ENCODE measurements at places on chromosomes 11 and 22.
A peak's percentile ranks its signal among the peaks of the same experiment; 100 is the strongest.

DNA sequence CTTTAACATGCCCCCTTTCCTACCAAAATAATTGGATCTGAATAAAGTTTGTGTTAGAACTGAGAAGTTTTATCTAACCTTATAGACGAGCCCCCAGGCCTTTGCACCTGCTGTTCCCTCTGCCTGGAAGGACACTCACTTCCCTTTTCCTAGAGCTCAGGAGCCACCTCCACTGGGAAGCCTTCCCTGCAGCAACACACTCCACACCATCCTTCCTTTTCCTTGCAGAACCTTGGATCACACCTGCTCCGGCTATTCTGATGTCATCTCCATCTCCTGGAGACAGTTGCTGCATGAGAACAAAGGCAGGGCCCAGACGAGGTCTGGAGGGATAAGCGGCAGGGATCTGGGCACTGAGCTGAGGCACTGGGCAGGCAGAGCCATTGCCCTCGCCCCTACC, 22.6 kb upstream of the MYOD1 start:
- DNase-seq: no peak

- DNase-seq: no peak
These were observed 16.9 kb upstream of the SLCO2B1 start for GRCh38 chr11:75133976-75134375.

GRCh38 chr22:30880181-30880601, 88.4 kb downstream of the MORC2 start:
- DNase-seq: no peak

DNA sequence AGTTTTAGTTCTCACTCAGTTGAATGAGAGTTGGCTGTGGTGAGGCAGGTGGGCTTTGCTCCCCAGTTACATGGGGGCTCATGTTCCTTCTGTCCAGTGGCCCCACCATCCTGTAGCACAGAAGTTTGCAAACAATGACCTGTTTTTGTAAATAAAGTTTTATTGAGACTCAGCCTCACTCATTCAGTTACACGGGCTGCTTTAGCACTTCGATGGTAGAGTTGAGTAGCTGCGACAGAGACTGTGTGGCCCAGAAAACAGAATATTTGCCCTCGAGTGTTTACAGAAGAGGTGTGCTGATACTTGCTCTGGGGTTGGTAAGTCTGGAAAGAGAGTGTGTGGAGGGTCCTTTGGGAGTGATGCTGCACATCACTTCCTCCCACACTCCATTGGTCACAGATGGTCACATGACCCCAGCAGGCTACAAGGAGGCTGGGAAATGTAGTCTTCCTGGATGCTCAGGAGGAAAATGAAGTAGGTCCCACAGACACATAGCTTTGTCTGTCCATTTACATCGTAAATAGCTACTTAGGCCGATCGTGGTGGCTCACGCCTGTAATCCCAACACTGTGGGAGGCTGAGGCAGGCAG, 34.6 kb downstream of the IFT27 start:
- peak; percentile 37 for DNase-seq

DNA sequence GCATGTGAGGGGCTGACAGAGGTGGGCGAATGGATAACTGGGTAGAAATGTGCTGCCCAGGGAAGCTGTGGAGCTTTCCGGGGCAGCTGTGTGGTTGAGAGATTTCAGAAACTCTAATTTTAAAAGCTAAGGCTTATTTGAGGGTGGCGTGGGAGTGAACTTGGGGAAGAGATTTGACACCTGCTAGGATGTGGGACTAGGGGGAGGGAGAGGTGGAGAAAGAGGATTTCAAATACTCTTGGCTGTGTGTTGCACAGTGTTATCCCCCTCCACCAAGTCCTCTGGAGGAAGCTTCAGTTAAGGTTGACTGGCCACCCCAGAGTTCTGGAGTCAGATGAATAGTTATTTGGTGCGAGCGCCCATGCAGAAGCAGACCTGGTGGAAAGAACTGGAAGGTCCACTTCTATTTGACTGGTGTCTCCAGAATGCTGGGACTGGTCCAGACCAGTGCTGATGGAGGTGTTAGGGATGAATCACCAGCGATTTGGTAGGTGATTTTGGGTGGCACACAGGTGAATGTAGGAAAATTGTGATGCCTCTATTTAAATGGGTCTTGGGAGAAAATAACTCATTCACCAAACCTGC, 72.8 kb upstream of the ALX4 start:
- no peak for DNase-seq

GRCh38 chr22:37659066-37659896, 758 bp downstream of the PDXP start:
- no peak for DNase-seq

GRCh38 chr11:35943713-35944502, at the start of gene LDLRAD3:
Gene LDLRAD3, plus strand, starts transcription at chr11:35944062. Its CDS starts 37 bp downstream, at chr11:35944099.
- no peak for DNase-seq

DNA sequence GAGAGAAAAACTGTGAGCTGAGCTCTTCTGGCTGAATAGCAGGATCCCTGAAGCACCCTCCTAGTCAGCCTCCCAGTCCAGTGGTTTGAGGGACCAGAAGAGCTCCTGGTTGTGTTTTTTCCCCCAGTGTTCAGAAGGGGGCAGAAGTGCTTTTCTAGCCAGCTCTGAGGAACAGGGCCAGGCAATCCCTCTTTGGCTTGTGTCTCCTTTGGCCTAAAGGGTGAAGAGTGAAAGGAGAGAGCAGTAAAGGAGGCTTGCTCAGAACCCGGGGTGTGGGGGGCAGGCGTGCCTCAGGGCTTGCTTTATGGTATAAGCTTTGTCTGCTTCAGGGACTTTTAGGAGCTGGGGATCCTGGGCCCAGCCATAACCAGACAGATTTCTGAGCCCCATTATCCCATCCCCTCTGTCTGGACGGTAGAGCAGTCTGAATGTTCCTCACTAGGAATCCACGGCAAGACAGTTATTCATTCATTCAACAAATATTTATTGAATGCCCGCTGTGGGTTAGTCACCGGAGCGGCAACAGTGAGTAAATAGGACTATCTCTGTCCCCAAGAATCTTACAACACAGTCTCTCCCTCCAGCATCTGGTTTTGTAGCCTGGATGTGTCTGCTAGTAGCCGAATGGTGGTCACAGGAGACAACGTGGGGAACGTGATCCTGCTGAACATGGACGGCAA, 14.5 kb downstream of the ACP2 start:
- peak; percentile 44 for DNase-seq

- DNase-seq: no peak
These were observed 3.7 kb downstream of the SERPIND1 start for GRCh38 chr22:20777420-20778177.

GRCh38 chr11:72300268-72300667, 56.3 kb upstream of the PHOX2A start:
- DNase-seq: no peak

DNA sequence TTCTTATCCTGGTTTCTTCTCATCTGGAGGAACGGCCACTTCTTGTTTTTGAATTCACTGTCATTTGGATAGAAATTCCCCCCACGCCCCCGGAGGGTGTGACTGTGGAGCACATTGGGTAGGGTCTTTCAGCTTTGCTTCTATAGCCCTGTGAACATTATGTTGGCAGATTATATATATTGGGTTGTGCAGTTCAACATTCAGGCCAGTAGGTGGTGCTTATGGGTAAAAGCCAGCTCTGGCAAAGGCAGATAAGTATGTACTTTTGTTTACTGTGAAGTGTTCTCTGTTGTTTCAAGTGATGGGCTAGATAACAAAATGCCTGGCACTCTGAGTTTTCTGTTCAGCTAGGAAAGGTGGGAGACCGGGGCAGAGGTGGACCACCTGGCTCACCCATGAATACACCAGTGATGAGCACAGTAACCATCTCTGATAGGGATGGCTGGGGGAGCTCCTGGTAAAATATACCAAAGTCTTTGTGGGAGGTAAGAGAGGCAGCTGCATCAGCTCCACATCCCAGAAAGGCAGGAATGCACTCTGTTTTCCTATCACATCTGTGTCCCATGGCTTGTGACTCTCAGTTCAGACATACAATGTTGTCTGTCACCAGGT, 1348.2 kb upstream of the RAG2 start:
- peak; percentile 24 for DNase-seq

- no peak for DNase-seq
These were observed 18.4 kb downstream of the MUC6 start for GRCh38 chr11:1018091-1018490.

DNA sequence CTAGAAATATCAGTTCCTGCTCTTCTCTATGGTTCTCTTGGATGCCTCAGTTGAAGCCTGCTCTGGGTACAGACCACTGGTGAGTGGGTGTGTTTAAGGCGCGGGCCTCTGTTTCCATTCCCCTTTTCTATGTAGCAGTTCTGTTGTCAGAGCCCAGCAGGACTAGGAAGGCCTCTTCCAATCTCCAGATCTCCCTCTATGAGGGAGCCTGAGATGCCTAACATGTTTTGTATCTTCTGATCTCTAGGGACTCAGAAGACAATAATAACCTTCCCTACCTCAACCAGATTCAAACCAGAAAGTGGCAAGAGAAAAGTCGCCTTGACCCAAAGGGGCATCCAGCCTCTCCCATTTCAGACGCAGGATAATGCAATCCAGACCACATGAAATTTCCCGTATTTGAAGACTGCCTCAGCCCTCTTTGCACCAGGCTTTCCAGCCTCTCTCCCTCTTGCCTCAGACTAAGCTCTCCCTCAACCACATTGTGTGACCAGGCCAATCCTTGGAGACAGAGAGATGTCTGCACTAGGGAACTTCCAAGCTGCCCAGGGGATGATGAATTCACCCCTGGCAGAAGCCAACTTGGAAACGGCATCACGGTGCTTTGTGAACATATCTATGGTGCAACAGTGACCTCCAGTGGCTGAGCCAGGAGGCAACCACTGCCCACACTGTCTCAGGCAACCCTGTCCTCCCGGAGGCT, 150.1 kb upstream of the UBASH3B start:
- peak; percentile 24 for DNase-seq

DNA sequence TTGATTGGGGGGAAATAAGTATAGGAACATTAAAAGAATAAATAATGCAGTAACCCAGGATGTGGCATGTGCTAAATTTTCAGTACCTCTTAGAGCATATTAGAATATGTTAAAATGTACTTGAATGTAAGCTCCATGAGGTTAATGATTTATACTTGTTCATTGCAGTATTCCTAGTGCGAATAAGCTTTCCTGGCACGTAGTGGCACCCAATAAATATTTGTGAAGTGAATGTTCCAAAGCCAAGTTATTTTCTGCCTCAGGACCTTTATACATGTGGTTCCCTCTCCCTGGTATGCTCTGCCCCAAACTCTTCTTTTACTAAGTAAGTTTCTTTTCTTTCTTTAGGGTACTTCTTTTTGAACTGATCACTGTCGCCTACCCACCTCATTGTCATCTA, 118.8 kb downstream of the DBX1 start:
- no peak for DNase-seq

GRCh38 chr11:67507242-67507863, 609 bp downstream of the CDK2AP2 start:
- DNase-seq: peak; percentile 52

DNA sequence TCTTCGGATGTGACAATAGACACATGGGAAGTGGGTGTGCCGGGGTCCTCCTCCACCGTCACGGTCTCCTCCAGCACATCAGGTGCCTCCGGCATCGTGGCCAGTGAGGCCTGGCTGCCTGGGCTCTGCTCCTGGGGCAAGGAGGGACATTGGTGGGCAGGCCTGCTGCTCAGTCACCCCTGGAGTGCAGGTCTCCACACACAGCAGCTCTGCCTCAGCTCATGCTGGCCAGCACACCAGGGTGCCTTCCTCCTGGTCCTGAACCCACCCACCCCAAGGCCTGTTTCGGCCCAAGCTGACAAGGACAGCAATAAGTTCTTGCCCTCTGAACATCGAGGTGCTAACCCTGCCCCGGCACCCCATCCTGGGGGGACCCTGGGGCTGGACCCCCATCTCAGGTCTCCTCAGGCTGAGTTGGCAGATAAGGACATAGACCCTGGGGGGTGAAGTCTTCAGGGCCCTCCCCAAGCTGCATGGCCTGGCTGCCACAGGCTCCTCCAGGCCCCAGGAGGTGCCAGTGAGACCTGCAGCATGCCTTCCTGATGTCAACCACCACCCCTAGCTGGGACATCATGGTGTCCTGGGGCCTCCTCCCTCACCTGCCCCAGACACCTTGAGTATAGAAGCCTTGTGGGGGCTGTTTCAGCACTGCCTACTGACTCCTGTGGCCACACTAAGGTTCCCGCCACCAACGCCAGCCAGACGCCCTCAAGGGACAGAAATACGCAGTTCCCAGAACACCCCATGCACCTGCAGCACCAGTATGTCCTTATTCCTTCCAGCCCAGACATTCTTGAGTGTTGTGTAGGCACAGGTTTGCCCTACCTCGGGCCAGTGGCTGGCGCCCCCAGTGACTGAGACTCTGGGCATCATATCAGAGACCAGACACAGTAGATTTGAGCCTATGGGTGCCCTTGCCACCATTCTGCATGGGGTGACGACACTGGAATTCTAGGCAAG, 34.4 kb downstream of the ARVCF start:
- no peak for DNase-seq

- peak; percentile 43 for DNase-seq
These were observed 435.7 kb upstream of the CADM1 start for GRCh38 chr11:115939731-115940421.

- DNase-seq: no peak
These were observed 62.8 kb downstream of the AMOTL1 start for GRCh38 chr11:94830722-94831510.

- no peak for DNase-seq
These were observed 62.6 kb upstream of the PHF21A start for GRCh38 chr11:46183819-46184218.

DNA sequence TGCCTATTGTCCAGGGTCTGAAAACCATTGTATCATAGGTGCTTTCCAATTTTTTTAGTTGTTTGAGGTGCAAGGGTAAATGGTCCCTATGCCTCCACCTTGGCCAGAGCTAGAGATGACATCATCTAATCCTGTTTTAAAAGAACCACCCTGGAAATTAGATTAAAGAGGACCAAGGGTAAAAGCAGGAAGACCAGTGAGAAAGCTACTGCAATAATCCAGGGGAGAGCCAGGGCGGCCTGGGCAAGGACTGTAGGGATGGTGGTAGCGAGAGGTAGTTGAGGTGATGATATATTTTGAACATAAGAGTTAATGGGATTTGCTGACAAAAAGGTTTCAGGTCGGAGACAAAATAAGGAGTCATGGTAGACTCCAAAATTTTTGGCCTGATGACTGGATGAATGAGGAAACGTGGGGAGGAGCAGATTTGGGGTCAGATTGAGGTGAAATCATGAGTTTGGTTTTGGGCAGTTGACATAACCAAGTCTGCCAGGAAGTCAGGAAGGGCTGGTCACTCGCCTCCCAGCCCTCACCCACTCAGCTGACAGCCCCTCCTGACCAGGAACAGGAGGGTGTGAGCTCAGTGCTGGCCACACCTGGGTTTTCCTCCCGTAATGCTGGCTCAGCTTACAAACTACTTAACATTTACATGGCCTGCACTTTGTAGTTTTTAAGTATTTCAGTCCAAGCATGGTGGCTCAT, 23.0 kb downstream of the SCN4B start:
- no peak for DNase-seq

DNA sequence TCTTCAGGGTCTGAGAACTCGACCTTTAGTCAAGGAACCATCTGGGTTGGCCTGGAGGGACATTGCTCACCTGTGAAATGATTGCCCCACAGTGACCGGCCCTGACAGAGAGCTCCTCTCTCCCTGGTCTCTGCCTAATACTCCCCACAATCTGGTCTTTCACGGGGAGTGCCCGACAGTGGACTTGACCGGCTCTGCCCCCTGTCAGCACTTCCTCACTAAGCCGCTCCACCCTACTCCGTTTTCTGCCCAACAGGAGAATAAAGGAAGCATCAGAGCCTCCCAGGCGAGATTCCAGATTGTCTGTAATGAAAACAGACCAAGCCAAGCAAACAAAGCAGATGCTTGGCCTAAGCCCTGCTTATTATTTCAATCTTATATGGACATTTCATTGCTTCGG, 87.8 kb downstream of the FBXO7 start:
- no peak for DNase-seq
